GM23248 (cell line): ENCODE measurements at places on chromosomes 16 and 17.

DNA sequence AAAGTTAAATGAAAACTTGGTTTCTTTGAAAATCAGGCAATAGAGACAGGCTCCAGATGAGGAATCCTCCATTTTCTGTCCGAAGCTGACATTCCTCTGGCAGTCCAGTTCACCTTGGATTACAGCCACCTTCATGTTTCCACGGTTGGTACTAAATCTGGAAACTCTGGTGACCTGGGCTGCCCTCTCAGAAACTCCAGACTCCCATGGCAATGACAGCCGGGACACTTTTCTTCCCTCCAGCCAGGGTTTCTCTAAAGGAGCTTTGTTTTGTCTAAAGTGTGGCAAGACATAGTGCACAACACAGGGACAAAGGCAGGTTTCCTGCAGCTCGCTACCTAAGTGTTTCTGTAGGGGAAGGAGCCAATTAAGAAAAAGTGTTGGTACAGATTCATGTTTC is 36.0 kb downstream of the CLUAP1 start:
- DNase-seq, result peak; percentile 15

- peak; percentile 88 for DNase-seq
These were observed 644 bp downstream of the NFAT5 start for GRCh38 chr16:69566240-69566980.

- DNase-seq, result no peak
These were observed 32.7 kb upstream of the LITAF start for GRCh38 chr16:11619327-11619851.

DNA sequence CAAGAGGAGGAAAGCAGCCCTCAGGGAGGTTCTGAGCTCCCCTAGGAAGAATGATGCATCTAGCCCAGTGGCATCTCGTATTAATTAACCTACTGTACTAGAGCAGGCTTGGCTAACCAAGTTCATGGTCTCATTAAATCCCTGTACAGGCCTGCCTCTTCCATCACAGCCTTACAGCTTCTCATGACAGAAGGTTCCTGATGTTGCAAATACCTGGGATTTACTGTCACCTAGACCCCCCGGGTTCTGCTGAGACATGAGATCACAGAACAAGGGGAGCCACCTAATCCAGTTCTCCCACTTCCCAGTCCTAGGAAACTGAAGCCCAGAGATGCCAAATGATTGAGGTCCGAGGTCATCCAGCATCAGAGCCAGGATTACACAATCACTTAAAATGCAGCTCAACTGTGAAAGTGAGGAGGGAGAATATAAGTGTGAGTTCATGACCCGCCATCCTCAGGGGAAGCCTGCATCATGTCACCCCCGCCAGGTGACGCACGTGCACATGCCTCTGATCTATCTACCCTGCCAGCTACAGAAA is 23.9 kb downstream of the ACLY start:
- DNase-seq, result peak; percentile 94

- DNase-seq, result no peak
These were observed 54.9 kb downstream of the IKZF3 start for GRCh38 chr17:39809221-39809620.

GRCh38 chr16:71460236-71460635 is 1.8 kb downstream of the ZNF23 start:
- peak; percentile 91 for DNase-seq

GRCh38 chr16:69083306-69083941 is 22.0 kb upstream of the HAS3 start:
- DNase-seq, result no peak

- DNase-seq, result peak; percentile 86
These were observed 20.9 kb upstream of the MPRIP start for GRCh38 chr17:17021194-17021863.

DNA sequence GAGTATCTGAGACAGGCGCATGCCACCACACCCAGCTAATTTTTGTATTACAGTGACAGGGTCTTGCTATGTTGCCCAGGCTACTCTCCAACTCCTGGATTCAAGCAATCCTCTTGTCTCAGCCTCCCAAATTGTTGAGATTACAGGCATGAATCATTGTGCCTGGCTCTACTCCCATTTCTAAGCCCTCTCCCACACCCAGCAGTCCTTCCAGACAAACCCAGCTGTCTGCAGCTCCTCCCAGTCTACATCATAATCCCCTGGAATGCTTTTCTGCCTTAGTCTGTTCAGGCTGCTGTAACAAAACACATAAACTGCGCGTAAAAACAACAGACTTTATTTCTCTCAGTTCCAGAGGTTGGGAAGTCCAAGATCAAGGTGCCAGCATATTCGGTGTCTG is 144.5 kb downstream of the GRIN2A start:
- no peak for DNase-seq

GRCh38 chr17:77572065-77572601 is 386.4 kb upstream of the TNRC6C start:
- no peak for DNase-seq

DNA sequence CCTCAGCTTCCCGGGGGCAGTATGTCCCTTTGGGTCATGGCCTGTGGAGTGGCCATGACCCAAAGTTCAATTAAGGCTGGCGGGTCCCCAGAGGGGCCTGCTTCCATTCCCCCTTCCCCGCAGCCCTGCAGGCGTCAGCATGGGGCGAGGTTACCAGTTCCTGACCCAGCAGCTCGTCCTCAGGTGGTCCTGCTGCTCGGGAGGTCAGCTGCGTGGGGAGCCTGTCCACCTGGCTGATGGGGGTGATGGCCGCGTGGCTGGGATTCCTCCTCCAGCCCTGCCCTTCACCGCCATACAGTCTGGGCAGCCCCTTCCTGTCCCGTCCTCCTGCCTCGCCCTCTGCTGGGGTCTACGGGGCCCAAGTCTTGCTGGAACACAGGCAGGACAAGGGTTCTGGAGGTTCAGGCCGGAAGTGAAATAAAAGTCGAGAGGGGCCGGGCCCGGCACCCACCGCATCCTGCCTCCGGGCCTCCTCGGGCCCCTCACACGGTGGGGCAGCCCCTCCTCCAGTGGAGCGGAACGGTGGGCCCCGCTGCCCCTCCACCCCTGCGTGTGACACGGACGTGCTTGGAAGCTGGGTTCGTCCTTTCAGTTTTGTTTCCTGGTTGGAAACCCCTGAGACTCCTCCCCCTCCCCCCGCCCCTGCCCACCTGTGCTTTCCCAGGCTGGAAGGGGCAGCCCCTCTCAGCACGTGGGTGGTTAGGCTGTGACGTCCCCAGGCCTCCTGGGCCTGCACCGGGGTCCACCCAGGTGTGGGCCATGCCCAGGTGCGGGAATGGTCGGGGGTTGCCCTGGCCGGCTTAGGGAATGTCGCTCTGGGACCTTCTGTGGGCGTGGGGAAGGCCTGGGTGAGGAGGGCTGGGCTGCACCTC is 6.8 kb downstream of the UBALD2 start:
- DNase-seq, result no peak

- DNase-seq, result no peak
These were observed 279.0 kb upstream of the IRX5 start for GRCh38 chr16:54651440-54652195.

GRCh38 chr17:1082579-1082978 is 85.7 kb downstream of the TIMM22 start:
- peak; percentile 83 for DNase-seq

DNA sequence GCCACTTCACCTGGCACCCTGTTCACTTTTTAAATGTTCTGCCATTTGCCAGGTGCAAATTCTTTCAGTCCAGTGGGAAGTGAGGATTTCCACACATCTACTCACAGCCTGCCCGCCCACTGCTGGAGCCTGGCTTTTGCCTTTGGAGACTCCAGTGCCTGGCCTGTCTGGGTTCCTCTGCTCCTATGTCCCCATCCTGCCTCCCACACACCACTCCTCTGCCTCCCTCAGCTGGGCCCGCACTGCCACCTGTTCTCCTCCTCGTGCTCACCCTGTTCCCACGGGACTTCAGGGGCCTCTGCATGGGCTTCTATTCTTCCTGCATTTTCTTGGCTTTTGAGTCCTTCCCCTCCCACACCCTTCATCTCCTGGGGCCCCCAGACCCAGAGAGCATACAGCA is 7.9 kb upstream of the NDRG4 start:
- DNase-seq, result no peak

- DNase-seq, result peak; percentile 2
These were observed 775.9 kb upstream of the GOT2 start for GRCh38 chr16:59510008-59510424.

DNA sequence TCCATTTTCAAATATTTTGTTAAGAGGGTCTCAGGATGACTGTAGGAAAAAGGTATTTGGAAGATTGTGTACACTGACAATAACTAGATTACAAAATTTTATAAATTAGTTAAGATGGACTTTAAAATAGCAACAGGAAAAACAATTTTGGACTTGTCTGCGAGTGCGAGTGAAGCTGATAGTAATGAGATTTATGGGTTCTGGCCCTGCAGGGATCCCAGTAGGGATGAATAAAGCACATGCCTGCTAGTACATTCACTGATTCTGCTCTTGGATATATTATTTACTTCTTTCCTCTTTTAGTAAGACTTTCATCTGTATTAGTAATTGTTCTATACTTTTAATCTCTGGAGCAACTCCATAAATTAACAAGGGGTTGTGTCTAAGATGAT is 28.2 kb downstream of the PRKCA start:
- DNase-seq, result no peak

- DNase-seq, result peak; percentile 24
These were observed 40.6 kb downstream of the GDE1 start for GRCh38 chr16:19481296-19481695.

DNA sequence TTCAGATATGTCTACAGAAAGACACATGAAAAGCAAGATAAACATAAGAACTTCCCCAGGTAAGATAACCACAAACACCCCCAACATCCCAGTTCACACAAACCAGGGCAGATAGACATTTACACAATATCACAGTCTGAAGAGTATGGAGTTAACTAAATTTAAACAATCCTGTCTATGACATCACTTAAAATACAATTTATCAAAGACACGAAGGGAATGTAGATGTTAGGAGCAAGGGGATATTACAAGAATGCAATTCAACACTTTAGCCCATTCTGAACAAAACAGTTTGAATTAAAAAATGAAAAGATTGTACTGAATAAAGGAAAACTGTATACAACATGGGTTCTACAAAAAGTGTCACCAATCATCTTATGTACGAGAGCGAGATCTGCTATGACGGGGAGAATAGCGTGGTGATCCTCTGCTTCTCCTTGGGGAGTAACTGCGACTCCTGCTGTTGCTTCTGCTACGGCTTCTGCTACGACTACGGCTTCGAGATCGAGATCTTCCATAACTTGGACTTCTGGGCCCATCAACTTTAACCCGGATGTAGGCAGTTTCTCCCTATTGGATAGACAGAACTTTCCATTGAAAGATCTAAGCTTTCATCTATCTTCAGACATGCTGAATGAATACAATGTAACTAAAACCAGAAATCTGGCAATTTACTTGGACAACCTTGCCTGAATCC is 1.9 kb downstream of the SRSF1 start:
- DNase-seq, result peak; percentile 45

- DNase-seq, result no peak
These were observed 22.8 kb downstream of the SLFN5 start for GRCh38 chr17:35265566-35266141.

- DNase-seq, result no peak
These were observed 4.0 kb downstream of the SRRM2 start for GRCh38 chr16:2756288-2757015.

DNA sequence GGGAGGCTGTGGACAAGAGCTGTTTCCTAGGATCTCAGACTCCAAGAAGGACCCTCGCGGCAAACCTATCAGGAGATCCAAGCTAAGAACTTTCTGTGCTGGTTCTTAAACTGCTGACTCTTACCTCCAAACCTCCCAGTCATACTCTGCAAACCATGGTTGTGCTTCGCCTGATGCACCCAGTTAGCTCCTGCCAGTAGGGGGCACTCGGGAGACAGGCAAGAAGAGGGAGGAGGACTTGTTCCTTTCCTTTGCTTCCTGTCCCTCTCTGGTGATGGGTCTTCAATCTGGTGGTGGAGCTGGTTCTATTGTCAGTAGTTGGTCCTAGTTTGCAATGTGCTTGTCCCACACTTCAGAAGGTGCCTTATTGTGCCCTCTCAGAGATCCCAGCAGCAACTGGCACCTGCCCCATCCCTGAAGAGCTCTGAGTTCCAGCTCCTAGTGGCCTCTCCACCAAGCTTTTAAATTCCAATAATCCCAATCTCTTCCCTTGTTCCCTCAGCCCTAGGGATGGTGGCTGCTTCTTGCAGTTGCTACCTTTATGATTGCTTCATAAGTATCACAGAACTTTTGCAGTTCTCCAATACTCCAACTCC is 113.5 kb upstream of the RPL38 start:
- peak; percentile 56 for DNase-seq

GRCh38 chr17:58265271-58265670 is 15.5 kb downstream of the MPO start:
- no peak for DNase-seq

DNA sequence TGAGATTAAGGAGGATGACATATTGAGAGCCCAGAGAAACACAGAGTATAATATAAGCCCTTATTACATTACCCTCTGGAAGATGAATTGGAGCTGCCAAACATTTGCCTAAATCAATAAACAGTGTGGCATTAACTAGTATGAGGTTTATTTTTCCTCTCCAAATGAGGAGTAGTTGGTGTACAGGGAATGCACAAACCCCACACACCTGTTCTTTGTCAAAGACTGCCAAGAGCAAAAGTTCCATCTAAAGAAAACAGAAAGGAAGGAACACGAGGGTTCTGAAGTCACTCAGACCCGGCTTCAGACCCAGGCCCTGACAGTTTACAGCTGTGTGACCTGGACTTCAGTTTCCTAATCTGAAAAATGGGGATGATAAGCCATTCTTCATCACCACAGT is 138.1 kb downstream of the SHISA9 start:
- DNase-seq, result no peak

- DNase-seq, result no peak
These were observed 4.7 kb downstream of the BMERB1 start for GRCh38 chr16:15439102-15439501.

DNA sequence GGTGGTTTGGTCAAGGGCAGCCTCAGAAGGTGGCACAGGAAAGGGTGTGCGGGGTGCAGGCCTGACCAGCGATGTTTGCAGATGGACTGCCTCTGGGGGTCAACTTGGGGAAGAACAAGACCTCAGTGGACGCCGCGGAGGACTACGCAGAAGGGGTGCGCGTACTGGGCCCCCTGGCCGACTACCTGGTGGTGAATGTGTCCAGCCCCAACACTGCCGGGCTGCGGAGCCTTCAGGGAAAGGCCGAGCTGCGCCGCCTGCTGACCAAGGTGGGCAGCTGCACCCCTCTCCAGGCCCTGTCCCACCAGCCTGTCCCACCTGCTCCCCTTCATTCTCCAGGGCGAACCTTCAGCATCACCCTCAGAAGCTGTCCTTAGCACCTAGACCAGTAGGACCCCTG is 12.5 kb downstream of the DHODH start:
- DNase-seq, result no peak

GRCh38 chr16:2278272-2278608 is 10.3 kb upstream of the RNPS1 start:
- no peak for DNase-seq

GRCh38 chr16:55057866-55058265 is 127.2 kb downstream of the IRX5 start:
- no peak for DNase-seq

GRCh38 chr17:76327696-76328095 is 19.6 kb upstream of the QRICH2 start:
- no peak for DNase-seq

- peak; percentile 28 for DNase-seq
These were observed 12.6 kb downstream of the UBN1 start for GRCh38 chr16:4859900-4860255.

GRCh38 chr17:40471846-40472732 is 28.8 kb downstream of the IGFBP4 start:
- DNase-seq, result peak; percentile 43
